ENCODE measurements at places on chromosomes 12 and 14.

DNA sequence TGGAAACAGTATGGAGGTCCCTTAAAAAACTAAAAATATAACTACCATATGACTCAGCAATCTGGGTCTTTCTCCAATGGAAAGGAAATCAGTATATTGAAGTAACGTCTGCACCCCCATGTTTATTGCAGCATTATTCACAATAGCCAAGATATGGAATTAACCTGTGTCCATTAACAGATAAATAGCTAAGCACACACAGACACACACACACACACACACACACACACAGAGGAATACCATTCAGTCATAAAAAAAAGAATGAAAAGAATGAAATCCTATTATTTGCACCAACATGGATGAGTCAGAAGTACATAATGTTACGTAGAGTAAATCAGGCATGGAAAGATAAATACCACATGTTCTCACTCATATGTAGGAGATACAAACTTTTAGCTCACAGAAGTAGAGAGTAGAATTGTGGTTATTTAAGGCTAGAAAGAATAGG, 4.7 kb downstream of the KLRK1 start:
- DNase-seq: no peak

GRCh38 chr12:10101042-10101579, 2.3 kb upstream of the CLEC1A start:
- peak; percentile 5 for DNase-seq

- no peak for DNase-seq
Measured at GRCh38 chr12:76024942-76025600, 6.5 kb downstream of the PHLDA1 start.

DNA sequence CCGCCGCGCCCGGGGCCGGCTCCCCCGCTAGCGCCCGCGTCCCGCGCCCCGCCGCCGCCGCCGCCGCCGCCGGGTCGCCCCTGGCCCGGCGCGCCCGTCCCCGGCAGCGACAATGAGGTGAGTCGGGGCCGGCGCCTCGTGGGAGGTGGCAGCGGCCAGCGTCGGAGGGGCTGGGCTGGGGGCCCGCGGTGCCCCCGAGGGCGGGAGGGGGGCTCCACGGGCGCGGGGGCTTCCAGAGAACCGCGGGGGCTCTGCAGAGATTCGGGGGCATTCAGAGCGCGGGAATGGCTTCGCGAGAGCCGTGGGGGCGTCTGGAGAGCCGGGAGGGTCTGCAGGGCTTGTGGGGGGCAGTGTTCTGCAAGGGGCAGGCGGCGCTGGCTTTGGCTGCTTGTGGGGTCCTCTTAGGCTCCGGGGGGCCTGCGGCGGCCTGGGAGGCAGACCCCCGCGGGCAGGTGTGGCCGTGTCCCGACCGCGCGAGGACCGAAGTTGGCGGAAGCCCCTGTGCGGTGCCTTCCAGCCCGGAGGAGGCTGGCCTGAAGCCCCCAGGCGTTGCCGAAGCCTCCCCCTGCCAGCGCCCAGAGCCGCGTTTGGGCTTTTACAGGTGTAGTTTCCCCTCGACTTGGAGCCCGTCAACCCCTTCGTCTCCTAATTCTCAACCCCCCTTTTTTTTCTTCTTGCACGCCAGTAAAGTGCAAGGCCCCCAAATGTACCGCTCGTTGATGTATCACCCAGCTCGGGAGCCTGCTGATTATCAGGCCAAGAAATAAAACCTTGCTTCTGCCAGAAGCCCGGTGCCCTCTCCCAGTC, 93.1 kb upstream of the EVL start:
- peak; percentile 37 for DNase-seq

- DNase-seq: no peak
Measured at GRCh38 chr12:47773858-47774580, 981 bp downstream of the SLC48A1 start.

DNA sequence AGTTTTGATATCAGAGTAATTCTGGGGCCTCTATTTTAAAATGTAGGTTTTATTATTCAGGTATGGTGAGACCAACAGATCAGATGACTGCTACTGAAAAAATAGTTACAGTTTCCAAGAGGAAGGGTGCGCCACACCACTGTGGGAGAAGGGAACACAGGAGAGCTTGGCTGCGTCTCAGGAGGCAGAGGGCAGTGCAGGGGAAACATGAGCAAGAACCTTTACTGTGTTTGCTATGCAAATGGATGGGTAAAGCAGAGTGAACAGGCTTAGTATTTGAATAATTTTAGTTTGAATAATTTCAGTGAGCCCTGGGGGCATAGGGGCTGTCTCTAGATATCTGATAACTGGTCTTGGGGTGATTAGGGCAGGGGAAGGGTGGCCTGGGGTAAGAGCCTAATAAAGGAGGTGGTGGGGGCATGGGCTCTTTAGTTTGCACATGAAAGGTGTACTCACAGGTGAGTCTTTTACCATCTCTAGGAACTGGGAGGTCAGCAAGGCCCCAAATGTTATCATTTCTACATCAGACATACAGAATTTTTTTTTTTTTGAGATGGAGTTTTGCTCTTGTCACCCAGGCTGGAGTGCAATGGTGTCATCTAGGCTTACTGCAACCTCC, 196.8 kb upstream of the NEDD1 start:
- peak; percentile 14 for DNase-seq

GRCh38 chr14:93184391-93185348, at the start of the genes LYSET and MOAP1:
LYSET (plus strand) TSS chr14:93185317; CDS start chr14:93185406, 89 bp downstream.
MOAP1 (minus strand) TSS chr14:93184897; CDS start chr14:93184242, 655 bp downstream.
- peak; percentile 81 for DNase-seq

DNA sequence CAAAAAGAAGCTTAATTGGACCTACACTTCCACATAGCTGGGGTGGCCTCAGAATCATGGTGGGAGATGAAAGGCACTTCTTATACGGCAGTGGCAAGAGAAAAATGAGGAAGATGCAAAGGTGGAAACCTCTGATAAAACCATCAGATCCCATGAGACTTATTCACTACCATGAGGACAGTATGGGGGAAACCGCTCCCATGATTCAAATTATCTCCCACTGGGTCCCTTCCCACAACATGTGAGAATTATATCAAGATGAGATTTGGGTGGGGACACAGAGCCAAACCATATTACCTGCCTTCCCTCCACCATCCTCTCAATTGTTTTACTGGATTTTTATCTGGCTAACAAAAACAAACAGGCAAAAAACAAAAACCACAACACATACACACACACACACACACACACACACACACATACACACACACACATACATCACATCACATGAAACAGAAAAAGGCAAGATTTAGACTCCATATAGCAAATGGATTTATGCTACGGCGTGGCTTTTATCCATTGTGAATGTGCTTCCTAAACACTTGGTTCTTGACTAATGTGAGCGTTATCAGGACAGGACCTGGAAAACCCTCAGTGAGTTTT, 66.7 kb downstream of the ZFP36L1 start:
- DNase-seq: no peak

GRCh38 chr12:9101018-9101687, 14.6 kb downstream of the A2M start:
- no peak for DNase-seq

- DNase-seq: no peak
Measured at GRCh38 chr12:119157528-119157927, 21.2 kb upstream of the HSPB8 start.

DNA sequence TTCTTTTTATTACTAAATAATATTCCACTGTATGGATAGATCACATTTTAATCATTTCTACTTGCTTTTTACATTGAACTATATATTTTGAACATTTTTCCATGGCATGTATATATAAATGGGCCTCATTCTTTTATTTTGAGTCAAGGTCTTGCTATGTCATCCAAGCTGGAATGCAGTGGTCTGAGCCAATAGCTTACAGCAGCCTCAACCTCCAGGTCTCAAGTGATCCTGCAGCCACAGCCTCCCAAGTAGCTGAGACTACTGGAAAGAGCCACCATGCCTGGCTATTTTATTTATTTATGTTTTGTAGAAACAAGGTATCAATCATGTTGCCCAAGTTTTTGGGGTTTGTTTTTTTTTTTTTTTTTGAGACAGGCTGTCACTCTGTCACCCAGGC, 7.6 kb downstream of the FCF1 start:
- DNase-seq: no peak

DNA sequence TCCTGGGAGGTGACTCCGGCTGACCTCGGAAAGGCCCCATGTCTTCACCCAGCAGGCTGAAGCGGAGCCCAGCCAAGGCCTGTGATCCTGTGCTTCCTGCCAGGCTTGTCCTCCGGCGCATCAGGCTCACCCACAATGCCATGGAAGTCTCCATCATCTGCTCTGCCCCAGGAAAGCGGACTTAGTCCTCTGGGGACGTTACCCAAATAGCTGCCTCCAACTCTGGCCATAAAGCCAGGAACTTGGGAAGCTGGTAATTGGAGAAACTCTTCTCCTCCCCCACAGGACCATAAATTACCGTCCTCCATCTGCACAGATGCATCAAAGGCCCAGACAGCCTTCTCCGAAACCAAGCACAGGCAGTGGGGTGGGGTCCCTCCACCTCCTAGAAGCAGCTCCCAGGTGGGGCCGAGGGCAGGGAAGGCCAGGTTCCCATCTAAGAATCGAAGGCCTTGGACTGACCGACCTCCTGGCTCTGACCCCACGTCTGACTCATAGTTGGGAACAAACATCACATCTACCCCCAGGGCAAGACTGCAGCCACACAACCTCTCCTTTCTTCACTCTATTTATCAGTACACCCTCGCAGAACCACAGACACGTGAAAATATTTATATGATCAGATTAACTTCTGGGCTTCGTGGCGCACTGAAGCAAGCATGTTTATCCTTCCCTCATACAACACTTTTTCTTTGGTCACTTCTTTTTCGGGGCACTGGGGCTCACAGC, 56.4 kb downstream of the PITPNM2 start:
- peak; percentile 77 for DNase-seq

DNA sequence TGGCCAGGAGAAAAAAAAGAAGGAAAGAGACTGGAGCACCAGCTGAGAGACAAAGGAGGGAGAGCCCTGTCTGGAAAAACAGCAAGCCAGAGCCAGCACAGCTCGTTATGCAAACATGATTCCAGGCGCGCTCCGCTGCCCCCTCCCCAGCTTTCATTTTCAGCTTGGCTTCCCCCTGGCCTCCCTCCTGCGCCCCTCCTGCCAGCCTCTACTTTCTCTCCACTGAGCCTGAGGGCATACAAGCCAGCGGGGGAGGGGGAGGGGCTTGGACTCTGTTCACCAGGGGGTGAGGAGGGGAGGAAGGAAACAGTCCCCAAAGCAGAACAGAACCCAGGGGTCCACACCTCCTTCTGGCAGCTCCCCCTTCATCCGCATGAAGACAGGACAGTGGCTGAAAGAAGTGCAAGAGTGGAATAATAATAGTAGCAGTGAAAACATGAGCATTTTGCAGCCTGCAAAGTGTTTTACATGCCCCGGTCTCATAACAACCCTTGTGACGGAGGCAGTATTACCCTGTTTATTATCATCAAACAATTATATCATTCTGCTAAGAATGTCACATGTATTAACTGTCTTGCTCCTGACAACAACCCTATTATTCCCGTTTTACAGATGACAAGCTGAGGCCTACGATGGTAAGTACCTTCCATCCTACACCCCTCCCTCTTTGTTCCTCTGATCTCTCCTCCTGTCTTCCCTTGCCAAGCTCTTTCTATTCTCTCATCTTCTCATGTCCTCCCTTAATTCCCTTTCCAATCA, 24.2 kb downstream of the SMUG1 start:
- no peak for DNase-seq

GRCh38 chr12:78931466-78931990, 67.0 kb downstream of the SYT1 start:
- DNase-seq: no peak

DNA sequence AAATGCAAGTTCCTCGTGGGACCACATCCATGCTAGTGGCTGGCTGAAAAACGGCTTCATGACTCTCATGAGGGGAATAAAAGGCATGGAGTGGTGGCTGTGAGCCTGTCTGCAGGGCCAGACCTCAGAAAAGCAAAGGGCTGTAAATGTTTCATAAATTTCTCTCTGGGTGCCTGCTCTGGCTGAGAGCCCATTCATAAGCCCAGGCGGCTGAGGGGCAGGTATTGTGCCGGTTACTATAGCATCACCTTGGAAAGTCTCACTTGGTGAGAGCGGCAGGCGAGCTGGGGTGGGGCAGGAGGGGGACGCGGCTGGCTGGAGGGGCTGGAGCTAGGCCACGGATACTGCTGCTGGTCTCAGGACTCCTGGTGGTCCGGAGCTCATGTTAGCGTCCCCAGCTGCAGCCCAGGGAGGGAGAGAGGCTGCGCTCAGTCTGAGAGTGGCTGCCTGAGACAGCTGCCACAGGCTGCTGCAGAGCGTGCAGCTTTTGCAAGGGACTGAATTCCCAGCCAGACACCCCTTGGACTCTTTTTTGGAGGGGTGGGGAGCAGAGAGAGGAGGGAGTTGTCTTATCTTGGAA, at the start of gene SLC17A8:
SLC17A8 (plus strand) TSS at position 431 of the 580 bp plus-strand sequence. CDS start 318 bp downstream, outside the sequence.
- DNase-seq: no peak

GRCh38 chr12:85278598-85279448, 1.2 kb upstream of the ALX1 start:
- no peak for DNase-seq

DNA sequence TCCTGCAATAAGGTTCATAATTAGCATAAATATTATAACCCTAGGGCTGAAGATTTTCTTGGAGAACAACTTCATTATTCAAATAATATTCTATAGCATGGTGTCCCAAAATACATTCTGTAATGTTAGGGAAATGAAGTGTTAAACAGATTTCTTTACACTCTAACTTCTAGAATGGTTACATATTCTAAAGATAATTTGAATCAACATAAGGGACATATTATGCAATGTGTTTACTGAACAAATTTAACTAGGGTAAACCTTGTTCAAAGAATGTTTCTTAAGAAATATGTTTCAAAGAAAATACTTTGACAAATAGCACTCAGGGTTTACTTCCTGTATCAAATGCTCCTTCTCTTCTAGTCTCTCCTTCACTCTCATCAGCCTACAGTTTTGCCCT, 281.6 kb downstream of the SLC6A15 start:
- no peak for DNase-seq

GRCh38 chr14:94630396-94630795, 18.2 kb downstream of the SERPINA3 start:
- DNase-seq: no peak

DNA sequence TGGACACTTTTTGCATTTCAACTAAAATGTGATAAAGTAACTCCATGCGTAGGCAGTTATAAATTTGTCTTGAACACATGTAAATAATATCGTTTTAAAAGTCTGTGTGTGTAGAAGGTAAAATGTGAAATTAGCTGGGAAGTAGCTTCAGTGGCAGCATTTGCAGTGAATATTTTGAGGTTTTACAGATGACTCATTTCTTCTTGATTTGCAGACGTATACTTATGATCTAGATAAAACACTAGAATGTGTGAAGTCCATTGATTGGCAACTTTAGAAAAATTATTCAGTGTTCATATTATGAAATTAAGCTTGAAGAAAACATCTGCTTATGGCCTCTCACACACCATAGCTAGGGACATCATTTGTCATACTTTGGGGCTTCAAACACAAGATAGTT, 788.6 kb upstream of the NOVA1 start:
- DNase-seq: no peak

DNA sequence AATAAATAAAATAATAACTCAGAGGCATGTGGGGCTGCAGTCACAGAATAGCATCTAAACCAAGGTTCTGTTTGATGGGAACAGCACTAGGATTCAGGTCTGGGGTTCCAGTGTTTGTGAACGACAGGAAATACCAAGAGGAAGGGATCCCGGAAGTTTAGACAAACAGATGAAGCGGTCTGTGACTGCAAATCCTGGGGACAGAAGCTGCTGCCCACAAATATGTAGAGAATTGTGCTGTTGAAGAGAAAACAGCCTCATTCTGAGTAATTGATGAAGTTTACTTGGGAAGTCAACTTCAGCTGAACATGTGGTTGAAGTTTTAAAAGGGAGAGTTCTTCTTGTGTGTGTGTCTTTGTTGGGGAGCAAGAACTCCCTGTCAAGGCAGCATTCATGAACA, 98.4 kb upstream of the TBX5 start:
- no peak for DNase-seq

- peak; percentile 6 for DNase-seq
Measured at GRCh38 chr14:26289891-26290486, 307.8 kb downstream of the NOVA1 start.

All from HTR-8/SVneo (cell line).